ENCODE measurements at places on chromosomes 1 and 21.

GRCh38 chr1:227777646-227778045, 37.8 kb upstream of the PRSS38 start:
- no peak for DNase-seq

DNA sequence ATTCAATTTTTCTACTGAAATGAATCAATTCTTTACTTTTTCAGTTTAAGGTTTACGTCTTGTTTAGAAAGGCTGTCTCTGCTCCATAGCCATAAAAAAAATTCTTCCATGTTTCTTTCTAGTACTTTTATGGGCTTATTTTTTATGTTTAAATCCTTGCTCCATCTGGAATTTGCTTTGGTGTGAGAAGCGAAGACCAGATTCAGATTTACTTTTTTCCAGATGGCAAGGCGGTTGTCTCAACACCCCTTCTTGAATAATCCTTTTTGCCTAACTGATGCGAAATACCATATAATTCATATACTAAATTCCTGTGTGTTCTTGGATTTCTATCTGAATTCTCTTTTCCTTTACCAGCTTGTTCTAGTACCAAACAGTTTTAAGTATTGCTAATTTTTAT, 101.5 kb downstream of the C1orf94 start:
- DNase-seq: no peak

DNA sequence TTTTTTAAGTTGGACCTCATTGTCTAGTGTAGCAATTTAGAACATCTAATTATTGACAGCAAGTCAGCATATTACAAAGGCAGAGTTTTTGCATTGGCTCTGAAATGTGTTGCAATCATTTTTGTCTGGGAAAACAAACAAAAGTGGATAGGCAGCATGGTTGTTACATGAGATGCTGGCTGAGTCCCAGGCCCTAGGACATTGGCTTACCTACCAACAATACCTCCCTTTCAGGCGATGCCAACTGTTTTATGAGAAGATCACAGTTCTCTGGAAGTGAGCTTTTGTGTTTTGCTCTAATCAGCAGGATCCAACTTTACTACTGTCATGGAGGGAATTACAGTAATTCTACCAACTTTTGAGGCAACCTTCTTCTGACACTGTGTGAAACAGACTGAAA, 71.5 kb upstream of the CXADR start:
- no peak for DNase-seq

DNA sequence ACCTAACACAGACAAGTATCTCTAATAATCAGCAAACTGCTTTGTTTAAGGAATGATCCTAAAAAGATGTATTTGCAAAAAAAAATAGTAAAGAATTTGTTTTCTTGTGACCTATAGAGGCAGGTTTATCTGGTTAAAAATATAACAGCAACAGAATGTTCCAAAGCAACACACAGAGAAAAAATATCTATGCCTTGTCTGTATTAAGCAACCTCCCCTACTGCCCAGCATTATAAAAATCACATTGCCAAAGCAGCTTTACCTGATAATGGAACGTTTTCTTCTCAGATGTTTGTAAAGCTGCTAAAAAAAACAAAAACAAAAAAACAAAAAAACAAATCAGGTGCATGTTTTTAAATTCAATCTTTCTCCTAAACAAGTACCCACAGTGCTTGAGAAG, 24.7 kb downstream of the PALMD start:
- no peak for DNase-seq

GRCh38 chr1:156901966-156902915, 8.7 kb downstream of the PEAR1 start:
- DNase-seq: no peak

GRCh38 chr21:30072496-30072895, 94.1 kb downstream of the CLDN17 start:
- DNase-seq: no peak

DNA sequence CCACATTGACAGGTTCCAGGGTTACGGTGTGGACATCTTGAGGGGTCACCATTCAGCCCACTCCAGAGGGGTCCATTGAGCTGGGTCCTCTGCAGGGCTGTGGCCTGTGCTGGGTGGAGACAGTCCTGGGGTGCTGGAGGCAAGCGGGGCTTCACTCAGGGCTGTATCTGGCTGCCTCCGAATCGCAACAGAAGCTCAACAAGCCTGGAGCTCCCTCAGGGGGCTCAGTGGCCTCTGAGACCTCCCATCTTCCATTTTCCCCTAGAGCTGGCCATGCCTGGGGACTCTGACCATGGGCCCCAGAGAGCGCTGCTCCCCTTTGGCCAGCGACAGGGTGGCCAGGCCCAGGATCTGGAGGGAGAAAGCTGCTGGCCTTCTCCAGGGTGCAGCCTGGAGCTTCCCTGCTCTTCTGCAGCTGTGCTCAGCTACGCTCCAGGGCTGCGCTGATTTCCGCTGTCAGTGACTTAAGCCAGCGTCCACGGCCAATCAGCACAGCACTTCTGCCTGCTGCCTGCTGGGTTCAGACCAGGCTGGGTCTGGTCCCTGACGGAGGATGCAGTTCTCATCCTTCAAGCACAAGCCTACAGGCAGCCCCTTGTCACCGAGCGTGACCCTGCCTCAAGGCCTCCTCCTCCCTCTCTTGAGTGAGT, 45.0 kb upstream of the ADARB1 start:
- DNase-seq: no peak

DNA sequence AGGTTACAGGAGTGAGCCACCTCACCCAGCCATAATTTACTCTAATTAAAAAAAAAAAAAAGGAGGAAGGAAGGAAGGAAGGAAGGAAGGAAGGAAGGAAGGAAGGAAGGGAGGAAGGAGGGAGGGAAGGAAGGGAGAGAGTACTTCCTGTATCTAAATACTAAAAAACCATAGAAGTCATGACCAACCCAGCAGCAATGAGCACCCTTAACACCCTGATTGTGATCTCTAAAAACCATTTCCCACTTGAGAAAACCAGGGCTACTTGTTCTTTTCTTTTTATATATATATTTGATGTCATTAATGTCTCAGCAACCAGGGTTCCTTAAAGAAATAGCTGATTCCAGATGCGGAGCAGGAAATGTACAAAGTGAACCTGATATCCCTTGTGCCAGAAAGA, 31.2 kb downstream of the ARID4B start:
- no peak for DNase-seq

DNA sequence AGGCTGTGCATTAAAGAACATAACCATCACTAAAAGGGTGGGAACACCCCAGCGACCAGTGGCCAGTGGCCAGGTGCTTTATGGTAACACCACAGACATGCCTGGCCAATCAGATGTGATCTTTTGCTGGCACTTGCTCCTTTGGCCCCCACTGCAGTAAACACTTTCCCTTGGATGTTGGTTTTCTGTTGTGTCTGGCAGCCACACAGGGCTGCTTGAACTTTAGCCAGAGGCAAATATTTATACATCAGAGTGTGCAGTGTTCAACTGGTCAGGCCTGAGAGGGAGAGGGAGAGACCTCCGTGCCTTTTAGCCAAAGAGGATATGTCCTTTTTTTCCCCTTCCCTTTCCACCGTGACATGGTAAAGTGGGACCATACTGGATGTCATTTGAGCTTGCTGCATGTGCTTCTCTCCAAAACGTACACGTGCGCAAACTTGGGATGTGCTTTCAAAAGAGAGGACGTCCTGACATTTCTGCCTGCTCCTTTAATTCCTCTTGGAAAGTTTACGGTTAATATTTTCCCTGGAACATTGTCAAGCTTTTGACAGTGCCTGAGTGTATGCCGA, 101.2 kb downstream of the NFIA start:
- no peak for DNase-seq

- no peak for DNase-seq
Observed at GRCh38 chr1:82001345-82001744, 200.6 kb downstream of the ADGRL2 start.

DNA sequence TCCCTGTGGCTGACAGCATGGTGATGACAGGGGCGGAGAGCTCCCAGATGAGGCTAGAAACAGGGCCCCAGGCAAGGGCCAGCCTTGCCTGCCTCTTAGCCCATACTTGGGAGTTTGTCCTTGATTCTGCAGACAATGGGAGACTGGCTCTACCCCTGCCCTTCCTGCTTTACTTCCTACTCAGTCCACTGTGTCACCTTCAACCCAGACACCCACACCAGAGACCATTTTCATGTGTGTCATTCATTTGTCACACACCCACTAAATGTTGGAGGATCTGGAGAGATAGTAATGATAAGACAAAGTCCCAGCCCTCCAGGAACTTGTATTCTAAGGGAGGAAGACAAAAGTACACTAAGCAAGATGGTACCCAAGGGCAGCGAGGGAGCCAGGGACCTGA, 43.7 kb downstream of the SYT6 start:
- no peak for DNase-seq

- DNase-seq: no peak
Observed at GRCh38 chr1:93111561-93111960, 32.5 kb downstream of the MTF2 start.

GRCh38 chr1:192153276-192153675, 5.0 kb upstream of the RGS18 start:
- DNase-seq: no peak

GRCh38 chr1:66532798-66533783, 862 bp upstream of the SGIP1 start:
- no peak for DNase-seq

- no peak for DNase-seq
Observed at GRCh38 chr1:161772397-161772796, 6.3 kb downstream of the ATF6 start.

DNA sequence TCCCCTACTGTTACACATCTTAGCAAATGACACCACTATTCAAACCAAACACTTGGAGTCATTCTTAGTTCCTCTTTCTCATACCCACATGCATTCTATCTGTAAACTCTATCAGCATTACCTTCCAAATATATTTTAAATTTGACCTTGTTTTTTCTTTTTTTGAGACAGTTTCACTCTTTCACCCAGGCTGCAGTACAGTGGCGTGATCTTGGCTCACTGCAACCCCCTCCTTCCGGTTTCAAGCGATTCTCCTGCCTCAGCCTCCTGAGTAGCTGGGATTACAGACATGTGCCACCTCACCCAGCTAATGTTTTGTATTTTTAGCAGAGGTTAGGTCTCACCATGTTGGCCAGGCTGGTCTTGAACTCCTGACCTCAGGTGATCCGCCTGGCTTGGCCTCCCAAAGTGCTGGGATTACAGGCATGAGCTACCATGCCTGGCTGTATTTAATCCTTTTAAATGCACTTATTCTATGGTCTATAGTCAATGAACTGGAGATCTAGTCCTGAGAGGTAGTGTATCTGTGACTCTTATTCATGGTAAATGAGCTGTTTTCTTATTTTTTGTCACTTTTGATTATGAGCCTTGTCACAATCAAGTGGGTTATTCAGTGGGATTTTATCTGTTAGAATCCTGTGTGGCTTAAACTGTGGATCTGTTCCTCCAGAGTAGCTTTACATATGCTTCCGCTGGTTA, 73.1 kb downstream of the GATAD2B start:
- no peak for DNase-seq

GRCh38 chr1:89088572-89088971, 23.6 kb upstream of the GBP1 start:
- DNase-seq: no peak

- no peak for DNase-seq
Observed at GRCh38 chr21:19198801-19199200, 795.2 kb upstream of the TMPRSS15 start.

GRCh38 chr1:55049914-55050278, 10.5 kb downstream of the PCSK9 start:
- no peak for DNase-seq

DNA sequence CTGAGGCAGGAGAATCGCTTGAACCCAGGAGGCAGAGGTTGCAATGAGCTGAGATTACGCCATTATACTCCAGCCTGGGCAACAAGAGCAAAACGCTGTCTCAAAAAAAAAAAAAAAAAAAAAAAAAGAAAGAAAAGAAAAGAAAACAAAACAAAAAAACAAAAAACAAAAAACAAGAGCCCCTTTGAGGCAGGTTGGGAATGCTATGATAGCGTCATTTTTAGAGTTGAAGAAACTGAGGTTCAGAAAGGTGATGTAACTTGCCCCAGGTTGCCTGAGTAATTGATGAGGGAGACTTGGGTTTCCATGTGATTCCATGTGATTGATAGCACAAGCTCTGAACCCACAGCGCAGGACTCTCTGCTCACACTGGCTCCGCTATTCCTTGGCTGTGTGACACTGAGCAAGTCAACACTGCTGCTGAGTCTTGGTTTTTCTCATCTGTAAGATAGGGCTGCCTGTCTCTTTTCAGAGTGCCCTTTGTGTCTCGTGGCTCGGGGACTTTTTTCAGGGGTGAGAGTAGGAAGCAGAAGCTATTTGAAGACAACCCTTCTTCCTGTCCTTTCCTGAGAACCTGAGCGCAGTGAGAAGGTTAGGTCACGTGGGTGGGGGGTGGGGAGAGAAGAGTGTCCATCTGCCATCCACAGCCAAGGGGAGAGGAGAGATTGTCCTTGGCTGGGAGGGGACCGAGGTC, 2.5 kb downstream of the CNR2 start:
- no peak for DNase-seq

DNA sequence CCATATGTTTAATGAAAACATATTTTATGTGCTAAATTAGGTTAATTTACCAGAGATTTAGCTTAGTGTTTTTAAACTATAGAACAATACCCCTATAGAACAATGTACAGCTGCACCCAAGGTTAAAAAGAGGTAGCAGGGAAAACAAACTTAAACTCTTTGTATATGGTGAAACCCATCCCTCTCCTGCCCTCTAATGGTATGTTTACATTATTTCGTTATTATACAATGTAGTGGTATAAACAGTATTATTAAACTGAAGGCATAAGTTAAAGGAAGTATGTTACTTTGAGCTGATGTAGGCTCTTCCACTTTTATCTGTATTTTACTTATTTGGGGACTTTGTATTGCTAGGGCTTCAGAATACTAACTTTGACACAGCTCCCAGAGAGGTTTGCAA, 16.7 kb upstream of the ZYG11A start:
- no peak for DNase-seq

DNA sequence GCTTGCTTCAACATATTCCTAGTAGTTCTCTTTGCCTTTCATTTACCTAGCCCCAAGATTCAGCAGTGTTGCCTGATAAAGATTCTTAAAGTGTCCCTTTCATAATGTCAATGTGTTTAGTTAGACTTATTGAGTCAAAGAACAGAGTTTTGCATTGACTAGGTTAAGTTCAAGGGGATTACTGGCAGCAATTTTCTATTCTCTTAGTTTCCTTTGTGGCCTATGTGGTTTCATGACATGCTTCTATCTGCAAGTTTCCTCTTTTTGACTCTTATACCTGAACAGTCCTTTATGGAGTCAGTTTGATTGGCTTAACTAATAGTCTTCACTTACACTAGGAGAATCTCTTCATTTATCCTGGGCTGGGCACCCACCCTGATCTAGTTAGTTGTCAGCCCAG, 151.3 kb downstream of the ADGRL4 start:
- DNase-seq: no peak

DNA sequence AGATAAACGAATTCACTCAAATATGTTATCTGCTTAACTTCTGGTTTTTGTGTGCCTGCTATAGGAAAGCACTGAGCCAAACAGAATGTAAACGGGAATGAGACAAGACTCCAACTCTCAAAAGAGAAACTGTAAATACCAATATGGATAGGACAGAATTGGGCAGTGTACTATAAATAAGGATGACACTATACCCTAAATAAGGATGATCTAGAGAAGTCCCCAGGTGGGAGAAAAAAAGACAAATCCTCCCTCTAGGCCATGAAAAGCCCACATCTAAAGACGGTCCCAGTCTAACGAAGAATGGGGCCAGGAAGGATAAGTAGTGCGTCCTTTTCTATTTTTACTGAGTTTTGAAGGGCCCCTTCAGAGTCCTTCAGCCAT, 1.5 kb upstream of the GABPB2 start:
- no peak for DNase-seq

GRCh38 chr1:24748191-24749121, 3.2 kb downstream of the CLIC4 start:
- DNase-seq: no peak

Data from effector CD4-positive, alpha-beta T cell (primary cell).